WTC11 (cell line): ENCODE measurements at places on chromosomes 4 and X.

DNA sequence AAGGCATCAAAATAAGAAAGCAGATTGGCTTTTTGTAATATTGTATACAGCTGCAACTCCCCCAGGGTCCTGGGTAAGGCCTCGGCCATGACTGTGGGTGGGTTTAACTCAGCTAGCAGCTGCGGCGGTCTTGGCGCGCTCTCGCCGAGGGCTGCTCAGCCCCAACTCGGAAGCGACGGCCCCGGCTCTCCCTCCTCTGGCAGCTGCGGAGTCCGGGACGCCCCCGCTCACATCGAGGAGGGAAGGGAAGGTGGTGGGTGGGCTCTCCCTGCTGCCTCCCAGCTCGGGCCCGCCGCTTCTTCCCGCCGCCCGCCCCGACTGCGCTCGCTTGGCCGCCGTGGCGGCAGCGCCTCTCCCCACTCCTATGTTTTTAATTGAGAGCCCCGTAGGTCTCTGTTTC, 51.2 kb downstream of the GPR50 start:
- no peaks in the 10 kb centered on the region for H3K36me3 ChIP-seq
- H3K27ac ChIP-seq: no peak overlapping the region
- H3K4me1 ChIP-seq: peaks cover 8% of the 10 kb centered on the region
- DNase-seq: peak; percentile 33
- peaks cover 35% of the 10 kb centered on the region for H3K27me3 ChIP-seq

DNA sequence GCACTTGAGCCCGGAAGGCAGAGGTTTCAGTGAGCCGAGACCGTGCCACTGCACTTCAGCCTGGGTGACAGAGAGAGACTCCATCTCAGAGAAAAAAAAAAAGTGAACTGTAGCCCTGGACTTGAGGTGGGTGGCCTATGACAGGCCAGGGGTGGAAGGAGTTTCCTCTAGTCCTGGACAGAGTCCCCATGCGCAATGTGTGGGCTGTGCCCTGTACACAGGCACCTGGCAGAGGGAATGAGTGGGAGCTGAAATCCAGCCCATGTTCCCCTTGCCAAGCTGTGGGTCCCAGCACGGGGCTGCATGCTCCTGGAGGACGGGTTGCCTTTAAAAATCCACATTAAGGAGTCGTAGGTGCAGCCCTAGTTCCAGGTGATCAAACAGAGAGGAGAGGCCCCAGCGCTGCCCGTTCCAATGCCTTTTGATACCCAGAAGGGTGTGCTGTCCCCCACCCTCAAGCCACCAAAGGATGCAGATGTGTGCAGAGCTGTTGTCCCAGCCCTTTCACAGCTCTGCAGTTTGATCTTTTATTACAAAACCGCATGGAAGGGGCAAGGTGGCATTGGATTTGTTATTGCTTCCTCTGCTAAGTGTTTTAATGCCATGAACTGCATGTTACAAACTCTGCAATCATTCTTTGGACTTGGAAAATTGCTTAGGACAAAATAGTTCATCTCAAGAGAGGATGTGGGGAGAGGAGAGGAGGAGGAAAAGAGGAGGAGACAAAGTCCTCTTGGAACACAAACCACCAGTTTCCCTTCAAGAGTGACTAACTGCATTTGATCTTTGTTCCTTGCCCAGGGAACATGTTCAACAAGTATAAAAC, 38.0 kb upstream of the PDK3 start:
- H3K27ac ChIP-seq: no peak overlapping the region
- H3K4me1 ChIP-seq: peaks cover 14% of the 10 kb centered on the region
- H3K4me3 ChIP-seq: no peak overlapping the region
- H3K36me3 ChIP-seq: no peaks in the 10 kb centered on the region

- H3K4me1 ChIP-seq: no peaks in the 10 kb centered on the region
- H3K27ac ChIP-seq: no peak overlapping the region
- DNase-seq: no peak
- H3K27me3 ChIP-seq: no peaks in the 10 kb centered on the region
Observed at GRCh38 chr4:36785973-36786372, 458.6 kb upstream of the NWD2 start.

DNA sequence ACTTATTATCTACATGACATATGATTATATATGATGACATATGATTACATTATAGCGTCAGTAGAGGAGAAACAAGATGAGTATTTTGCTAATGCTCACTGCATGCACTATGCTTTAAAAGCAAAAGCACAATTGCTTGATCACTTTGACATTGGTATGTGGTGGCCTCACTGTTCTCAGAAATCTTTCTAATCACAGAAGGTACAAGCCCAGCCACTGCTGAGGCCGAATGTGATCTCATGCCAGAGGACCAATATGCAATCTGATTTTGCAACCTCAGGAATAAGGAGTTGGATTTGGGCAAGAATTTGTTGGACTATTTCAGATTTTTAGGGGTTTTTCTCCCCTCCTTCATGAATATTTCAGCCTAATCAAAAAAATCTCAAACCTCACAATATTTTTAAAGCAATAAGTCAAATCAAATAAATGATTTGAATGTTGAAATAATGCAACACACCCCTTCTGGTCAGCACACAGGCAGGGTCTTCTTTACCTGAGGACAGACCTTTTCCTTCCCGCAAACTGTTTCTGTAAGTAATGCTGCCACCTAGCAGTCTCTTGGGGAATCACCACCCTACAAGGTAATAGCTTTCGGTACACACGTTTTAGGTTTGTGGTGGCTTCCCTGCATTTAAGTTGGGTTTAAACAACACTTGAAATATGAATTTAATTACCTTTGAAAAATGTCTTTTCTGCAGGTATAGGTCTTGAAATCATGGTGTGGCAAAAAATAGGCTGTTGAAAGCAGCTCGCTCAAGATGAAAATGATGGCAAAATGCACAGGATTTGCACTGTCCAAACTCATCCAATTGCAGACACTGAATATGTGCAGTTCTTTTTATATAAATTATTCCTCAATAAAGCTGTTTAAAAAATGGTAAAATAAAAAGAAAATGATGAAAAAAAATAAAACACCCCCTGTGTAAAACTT, 4.8 kb upstream of the CXCL13 start:
- H3K4me3 ChIP-seq: no peak overlapping the region
- H3K27ac ChIP-seq: no peak overlapping the region
- no peaks in the 10 kb centered on the region for H3K27me3 ChIP-seq
- DNase-seq: peak; percentile 29
- no peaks in the 10 kb centered on the region for H3K4me1 ChIP-seq

GRCh38 chr4:95552942-95553550, 4.3 kb upstream of the UNC5C start:
- peaks cover 33% of the 10 kb centered on the region for H3K4me1 ChIP-seq
- no peak overlapping the region for H3K4me3 ChIP-seq
- H3K36me3 ChIP-seq: no peaks in the 10 kb centered on the region
- no peak for DNase-seq

DNA sequence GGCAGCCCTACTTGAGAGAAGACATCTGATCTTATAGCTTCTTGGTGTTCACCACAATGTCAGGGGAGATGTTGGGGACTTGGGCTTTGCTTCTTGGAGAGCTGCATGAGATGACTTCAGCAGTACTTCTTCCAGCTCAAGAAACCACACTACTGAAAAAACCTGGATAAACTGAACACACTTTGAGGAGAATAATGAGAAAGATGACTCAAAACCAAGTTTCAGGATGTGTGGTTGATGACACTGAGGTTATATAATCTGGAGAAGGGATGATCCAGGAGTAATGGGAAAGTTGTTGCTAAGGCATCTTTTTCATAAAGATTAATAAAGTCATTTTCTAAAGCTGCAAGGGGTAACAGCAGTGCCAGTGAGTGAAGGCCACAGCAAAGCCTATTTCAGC, 58.4 kb upstream of the PNPLA4 start:
- H3K4me3 ChIP-seq: no peak overlapping the region
- no peak for DNase-seq
- no peaks in the 10 kb centered on the region for H3K4me1 ChIP-seq

DNA sequence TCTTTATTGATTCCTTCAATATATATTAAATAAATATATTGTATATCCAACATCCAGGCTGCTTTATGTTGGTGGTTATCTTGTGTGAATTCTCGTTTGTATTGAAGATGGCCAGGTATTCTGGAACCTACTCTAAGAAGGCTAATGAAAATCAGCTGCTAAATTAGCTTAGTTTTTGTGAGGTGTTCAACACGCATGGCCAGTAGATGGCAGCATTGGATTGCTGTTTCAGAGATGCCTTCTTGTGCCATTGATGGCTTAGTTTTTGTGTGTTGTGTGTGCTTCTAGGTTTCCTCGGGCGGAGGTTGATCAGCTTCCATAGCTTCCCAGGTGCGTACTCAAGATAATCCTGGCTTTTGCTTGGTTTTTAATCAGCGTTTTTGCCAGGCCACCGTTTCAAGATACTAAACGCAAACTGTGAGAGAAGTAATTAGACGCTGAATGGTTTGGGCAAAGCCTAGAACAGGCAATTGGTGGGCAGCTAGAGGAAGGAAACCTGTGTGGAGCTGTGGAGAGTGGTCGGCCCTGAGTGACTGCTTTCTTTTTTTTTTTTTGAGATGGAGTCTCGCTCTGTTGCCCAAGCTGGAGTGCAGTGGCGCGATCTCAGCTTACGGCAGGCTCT, 15.1 kb downstream of the NOCT start:
- peaks cover 50% of the 10 kb centered on the region for H3K4me1 ChIP-seq
- DNase-seq: peak; percentile 75
- H3K27ac ChIP-seq: peak overlapping the region; percentile 82
- H3K36me3 ChIP-seq: peaks cover 14% of the 10 kb centered on the region
- peak overlapping the region; percentile 28; the same call in 1 of the 2 replicates for H3K4me3 ChIP-seq

DNA sequence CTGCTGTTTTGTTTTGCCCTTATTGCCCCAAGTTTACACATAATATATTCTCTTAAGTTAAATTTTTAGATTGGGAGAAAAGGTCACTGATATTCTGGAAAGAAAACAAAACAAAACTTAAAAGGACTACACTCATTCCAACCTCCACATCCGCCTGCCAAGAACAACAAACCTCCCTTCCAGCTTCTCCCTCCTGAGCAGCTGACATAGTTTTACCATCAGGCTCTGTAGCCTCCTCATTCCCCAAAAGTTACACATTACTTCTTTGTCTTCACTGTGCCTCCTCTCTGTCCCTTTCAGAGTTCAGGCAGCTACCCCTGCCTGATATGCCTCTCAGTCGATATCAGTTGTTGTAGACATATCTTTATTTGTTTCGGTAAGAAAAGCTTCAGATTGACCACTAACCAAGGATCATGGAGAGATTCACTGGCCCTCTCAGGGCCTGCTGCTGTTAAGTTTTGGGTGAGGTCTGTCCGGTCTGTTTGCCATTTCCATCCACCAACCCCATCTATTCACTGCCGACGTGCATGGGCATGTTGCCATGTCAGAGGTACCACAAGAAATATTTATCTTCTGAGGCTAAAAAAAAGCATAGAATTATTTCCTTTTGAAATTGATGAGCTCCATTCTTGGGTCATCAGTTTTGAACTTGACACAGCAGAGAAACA, 164.1 kb downstream of the GASK1B start:
- H3K27ac ChIP-seq: peak overlapping the region; percentile 13; the same call in 1 of the 2 replicates
- H3K36me3 ChIP-seq: no peaks in the 10 kb centered on the region
- no peak for DNase-seq
- H3K4me1 ChIP-seq: no peaks in the 10 kb centered on the region
- H3K4me3 ChIP-seq: no peak overlapping the region
- no peaks in the 10 kb centered on the region for H3K27me3 ChIP-seq

- peaks cover 69% of the 10 kb centered on the region for H3K36me3 ChIP-seq
- no peak overlapping the region for H3K27ac ChIP-seq
- no peak overlapping the region for H3K4me3 ChIP-seq
- no peak for DNase-seq
Observed at GRCh38 chr4:7003176-7003878, 39.8 kb upstream of the TADA2B start.

- H3K4me3 ChIP-seq: no peak overlapping the region
- no peak overlapping the region for H3K27ac ChIP-seq
- H3K4me1 ChIP-seq: peaks cover 15% of the 10 kb centered on the region
- no peaks in the 10 kb centered on the region for H3K27me3 ChIP-seq
- no peaks in the 10 kb centered on the region for H3K36me3 ChIP-seq
Observed at GRCh38 chr4:83865417-83866150, 329.7 kb downstream of the GPAT3 start.

DNA sequence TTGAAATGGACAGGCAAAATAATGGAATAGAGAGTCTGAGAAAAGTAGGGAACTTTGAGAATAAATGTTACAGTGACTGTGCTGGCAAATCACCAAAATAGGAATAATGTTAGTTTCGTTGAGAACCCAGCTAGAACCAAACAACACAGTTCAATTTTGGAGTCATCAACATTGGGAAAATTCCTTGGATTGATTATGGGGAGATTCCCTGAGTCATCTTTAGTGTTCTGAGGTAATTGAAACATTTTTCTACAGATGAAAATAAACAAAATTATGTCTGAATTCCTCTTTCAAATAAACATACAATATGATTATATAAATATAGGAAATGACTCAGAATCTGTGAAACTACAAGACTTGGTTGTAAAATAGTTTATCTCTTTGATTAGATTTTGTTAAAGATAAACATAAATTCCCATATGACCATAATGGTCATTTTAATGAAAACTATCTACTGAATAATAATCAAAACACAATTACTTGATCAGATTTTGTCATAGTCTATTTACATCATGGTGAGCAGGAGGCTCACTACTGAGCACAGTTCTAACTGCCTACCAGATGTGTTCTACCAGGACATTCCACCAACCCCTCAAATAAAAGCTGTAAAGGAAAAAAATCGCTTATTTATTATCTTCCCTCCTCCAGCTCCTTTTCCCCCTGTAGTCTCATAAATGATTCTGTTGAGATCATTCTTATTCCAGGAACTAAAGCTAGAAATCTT, 51.4 kb upstream of the GABRA2 start:
- H3K4me3 ChIP-seq: no peak overlapping the region
- H3K36me3 ChIP-seq: no peaks in the 10 kb centered on the region; the same call in 1 of the 2 replicates
- no peak for DNase-seq
- no peak overlapping the region for H3K27ac ChIP-seq

DNA sequence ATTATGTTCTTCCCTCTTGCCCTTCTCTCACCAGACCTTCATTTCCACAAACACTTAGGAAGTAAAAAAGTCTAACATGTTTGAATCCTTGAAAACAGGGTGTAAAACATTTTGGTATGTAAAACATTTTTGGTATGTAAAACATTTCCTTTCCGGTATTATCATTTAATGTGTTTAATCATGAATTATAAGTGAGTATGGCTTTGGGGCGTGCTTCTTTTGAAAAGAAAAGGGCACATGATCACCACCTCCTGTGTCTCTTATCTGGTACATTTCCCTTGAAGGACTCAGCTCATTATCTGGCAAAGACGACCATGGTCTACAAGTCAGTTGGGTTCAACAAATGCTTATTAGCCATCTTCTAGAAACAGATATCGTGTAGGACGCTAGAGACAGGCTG, 283.6 kb downstream of the FRMPD4 start:
- H3K27ac ChIP-seq: no peak overlapping the region
- no peaks in the 10 kb centered on the region for H3K36me3 ChIP-seq
- H3K27me3 ChIP-seq: peaks cover 50% of the 10 kb centered on the region
- DNase-seq: no peak
- no peak overlapping the region for H3K4me3 ChIP-seq

- H3K36me3 ChIP-seq: no peaks in the 10 kb centered on the region
- no peak overlapping the region for H3K27ac ChIP-seq
- no peaks in the 10 kb centered on the region for H3K4me1 ChIP-seq
- no peaks in the 10 kb centered on the region for H3K27me3 ChIP-seq
- DNase-seq: no peak
Observed at GRCh38 chr4:29453303-29453820, 1266.8 kb upstream of the PCDH7 start.
